NT2/D1 (cell line): ENCODE measurements at places on chromosomes 4 and X.

GRCh38 chr4:113834298-113834697 lies 72.8 kb upstream of the CAMK2D start:
- no peak for DNase-seq

GRCh38 chr4:159069922-159070321 lies 33.0 kb upstream of the RAPGEF2 start:
- no peak for DNase-seq

GRCh38 chr4:139188648-139189416 lies 11.8 kb upstream of the ELF2 start:
- DNase-seq, result no peak

DNA sequence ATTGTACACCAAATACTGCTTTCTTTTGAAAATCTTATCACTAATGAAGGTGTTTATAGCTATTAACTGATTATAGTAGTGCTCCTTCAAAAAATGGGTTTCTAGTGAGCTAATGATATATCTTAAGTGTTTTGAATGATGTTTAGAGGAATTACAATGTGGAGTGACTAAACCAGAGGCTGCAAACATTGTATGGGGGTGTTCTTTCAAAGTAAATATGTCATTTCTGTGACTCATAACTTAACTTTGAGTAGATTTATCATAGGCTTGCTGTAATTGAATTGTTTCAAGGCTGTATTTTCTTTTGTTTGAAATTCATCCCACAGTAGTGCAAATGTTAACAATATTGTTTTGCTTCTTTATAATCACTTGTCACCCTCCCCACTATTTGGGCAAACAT lies 141.6 kb downstream of the IL1RAPL2 start:
- no peak for DNase-seq

- no peak for DNase-seq
Measured at GRCh38 chr4:39937683-39938268, 39.9 kb downstream of the PDS5A start.

DNA sequence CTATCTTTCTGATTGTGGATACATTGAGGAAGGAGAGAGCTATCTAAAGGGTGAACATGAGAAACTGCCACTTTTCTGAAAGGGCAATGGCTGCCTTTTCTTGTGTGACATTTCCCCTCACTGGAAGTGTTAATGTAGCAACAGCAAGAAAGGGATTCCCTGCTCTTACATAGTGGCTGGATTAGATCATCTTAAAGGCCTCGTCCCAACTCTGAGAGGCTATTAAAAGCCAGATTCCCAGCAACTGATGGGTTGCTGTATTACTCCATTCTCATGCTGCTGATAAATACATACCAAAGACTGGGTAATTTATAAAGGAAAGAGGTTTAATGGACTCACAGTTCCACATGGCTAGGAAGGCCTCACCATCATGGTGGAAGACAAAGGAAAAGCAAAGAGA lies 33.7 kb upstream of the ADH7 start:
- DNase-seq, result no peak

DNA sequence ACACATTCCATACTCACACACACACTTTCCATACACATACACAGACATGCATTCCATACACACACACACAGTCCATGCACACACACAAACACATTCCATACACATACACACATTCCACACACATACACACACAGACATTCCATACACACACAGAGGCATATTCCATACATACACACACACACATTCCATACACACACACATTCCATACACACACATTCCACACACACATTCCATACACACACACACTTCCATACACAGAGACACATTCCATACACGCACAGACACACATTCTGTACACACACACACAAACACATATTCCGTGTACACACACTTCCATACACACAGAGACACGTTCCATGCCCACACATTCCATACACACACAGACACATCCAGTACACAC lies 14.8 kb downstream of the LINC00632 start:
- no peak for DNase-seq

- DNase-seq, result no peak
Measured at GRCh38 chr4:139887962-139888735, 222.5 kb downstream of the MGST2 start.
